ENCODE measurements at places on chromosomes 7 and 10. TPM values are rescaled to one million over a fixed set of nuclear protein-coding genes. Genes with fewer than 3 reads are reported as not detected.

DNA sequence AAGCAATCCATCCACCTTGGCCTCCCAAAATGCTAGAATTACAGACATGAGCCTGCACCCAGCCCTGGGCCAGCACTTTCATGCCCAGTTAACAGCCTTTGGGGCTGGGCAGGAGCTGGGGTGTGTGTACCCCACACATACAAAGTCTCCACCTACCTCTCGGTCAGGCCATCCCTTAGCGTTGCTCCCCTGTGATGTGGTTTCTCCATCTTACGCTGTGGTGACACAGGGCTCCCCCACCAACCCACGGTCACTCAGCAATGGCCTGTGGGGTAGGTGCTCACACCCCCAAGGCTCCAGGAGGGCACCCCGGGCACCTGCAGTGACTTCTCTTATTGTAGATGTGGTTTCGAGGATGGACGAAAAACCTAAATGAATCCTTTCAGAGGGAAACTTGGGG, 58.8 kb downstream of the ASB13 start:
- H3K4me1 ChIP-seq, result peaks cover 41% of the 10 kb centered on the region
- H3K27me3 ChIP-seq, result no peaks in the 10 kb centered on the region
- no peaks in the 10 kb centered on the region for H3K36me3 ChIP-seq
- no peak overlapping the region for H3K4me3 ChIP-seq

DNA sequence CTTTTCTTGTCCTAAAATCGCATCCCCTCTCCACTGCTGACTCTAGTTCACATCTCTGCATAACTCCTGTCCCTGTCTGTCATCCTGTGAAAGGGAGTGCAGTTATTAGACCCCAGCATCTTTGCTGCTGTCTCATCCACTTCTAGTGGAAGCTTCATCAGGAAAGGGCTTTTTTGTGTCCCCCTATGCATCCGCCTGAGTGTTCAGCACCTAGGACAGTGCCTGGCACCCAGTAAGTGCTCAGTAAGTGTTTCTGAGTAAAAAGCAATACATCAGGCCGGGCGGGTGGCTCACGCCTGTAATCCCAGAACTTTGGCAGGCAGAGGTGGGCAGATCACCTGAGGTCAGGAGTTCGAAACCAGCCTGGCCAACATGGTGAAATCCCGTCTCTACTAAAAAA, 211.8 kb upstream of the FOXK1 start:
- H3K4me1 ChIP-seq, result no peaks in the 10 kb centered on the region
- no peak overlapping the region for H3K4me3 ChIP-seq
- H3K27me3 ChIP-seq, result peaks cover 5% of the 10 kb centered on the region
- H3K27ac ChIP-seq, result no peak overlapping the region
- H3K36me3 ChIP-seq, result no peaks in the 10 kb centered on the region
- DNase-seq, result no peak

DNA sequence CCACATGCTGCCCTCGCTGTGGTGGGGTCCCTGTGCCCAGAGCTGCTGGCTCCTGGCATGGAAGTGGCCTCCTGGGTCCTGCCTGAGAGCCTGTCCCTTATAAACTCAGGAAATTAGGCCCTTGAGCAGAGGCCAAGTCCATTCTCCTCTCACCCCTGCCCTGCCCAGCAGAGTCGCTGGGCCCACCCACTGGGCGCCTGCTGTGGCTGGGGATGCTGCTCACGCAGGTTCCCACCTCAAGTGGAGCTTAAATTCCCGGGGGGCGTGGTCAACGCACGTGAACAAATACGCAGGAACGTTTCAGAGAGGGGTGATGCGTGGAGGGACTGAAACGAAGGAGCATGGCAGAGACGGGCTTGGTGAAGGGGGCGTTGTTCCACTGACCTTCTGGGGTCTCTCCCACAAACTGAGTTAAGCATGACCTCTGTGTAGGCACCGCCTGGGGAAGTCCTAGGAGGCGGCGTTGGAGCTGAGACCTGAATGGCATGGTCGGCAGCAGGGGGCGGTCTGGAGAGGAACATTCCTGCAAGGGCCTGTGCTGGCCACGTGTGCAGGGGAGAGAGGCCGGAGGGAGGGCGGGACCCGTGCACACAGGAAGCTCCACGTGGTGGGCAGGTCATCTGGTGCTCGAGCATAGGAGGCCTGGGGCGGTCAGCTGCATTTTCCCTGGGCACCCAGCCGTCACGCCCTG, 27.9 kb downstream of the FAM20C start:
- H3K4me1 ChIP-seq, result no peaks in the 10 kb centered on the region
- DNase-seq, result no peak
- H3K4me3 ChIP-seq, result no peak overlapping the region
- H3K27me3 ChIP-seq, result no peaks in the 10 kb centered on the region
- no peaks in the 10 kb centered on the region for H3K36me3 ChIP-seq

- H3K36me3 ChIP-seq, result no peaks in the 10 kb centered on the region
- no peaks in the 10 kb centered on the region for H3K4me1 ChIP-seq
- no peak for DNase-seq
- no peaks in the 10 kb centered on the region for H3K27me3 ChIP-seq
- H3K4me3 ChIP-seq, result no peak overlapping the region
Measured at GRCh38 chr7:39855325-39855674, 94.8 kb upstream of the CDK13 start.

DNA sequence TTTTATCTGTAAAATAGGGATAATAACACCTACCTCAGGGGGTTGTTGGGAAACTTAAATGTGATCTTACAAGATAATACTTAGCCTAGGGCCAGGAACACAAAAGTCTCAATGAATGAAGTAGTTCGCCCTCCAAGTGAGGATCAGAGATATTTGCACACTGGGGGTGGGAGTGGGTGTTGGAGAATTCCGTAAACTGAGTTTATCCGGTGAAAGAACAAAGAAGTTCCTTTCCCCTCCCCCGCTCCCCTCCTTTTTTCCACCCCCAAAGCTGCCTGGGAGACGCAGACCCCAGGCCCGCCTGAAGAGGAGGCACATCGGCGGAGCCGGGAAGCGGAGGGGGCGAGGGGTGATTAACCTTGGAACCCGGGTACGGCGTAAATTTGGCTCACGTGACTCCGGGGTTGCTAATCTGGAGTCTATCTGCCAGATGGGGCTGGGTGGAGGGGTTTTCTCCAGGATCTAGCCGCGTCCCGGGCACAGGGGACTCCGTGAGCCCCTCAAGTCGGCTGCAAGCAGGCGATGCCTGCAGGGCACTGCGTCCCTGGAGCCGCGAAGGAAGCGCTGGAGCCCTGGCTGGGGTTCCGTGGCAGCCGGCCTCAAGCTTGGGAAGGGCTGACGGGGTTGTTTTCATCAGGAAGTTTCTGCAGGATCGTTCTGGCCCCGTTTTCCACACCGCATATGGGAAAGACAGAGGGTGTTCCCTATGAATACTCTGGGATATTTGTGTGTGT, 1.4 kb upstream of the PODXL start:
- H3K4me3 ChIP-seq, result peak overlapping the region; percentile 71
- no peak overlapping the region for H3K27ac ChIP-seq
- no peaks in the 10 kb centered on the region for H3K27me3 ChIP-seq

DNA sequence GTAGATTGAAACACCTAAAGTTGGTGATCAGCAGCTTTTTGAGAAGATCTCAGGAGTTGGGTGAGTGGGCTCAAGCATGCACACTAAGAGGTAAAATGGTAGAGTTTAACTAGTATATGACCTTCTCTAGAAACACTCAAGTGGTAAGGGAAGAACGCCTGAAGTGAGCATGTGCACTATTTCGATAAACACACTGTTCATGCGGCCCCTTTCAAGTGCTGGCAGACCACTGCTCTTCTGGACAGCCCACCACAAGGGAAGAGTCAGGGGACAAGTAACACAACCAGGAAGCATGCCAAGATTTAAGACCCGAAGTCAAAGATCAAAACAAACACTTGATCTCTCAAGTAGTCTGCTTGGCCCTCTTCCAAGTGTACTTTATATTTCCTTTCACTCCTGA, 519.5 kb upstream of the ZWINT start:
- no peaks in the 10 kb centered on the region for H3K27me3 ChIP-seq
- H3K27ac ChIP-seq, result no peak overlapping the region
- DNase-seq, result no peak
- H3K4me3 ChIP-seq, result no peak overlapping the region

Gene SUFU
- total RNA-seq, result 2.7 TPM

Gene SUGCT
- total RNA-seq, result 1.7 TPM

Gene TRIL
- 0.12 TPM for total RNA-seq

Gene KIF11
- 25.5 TPM for total RNA-seq
